ENCODE measurements at places on chromosomes 11 and 22.

- peak; percentile 94 for DNase-seq
These were observed 95.5 kb upstream of the PARVA start for GRCh38 chr11:12281571-12282478.

DNA sequence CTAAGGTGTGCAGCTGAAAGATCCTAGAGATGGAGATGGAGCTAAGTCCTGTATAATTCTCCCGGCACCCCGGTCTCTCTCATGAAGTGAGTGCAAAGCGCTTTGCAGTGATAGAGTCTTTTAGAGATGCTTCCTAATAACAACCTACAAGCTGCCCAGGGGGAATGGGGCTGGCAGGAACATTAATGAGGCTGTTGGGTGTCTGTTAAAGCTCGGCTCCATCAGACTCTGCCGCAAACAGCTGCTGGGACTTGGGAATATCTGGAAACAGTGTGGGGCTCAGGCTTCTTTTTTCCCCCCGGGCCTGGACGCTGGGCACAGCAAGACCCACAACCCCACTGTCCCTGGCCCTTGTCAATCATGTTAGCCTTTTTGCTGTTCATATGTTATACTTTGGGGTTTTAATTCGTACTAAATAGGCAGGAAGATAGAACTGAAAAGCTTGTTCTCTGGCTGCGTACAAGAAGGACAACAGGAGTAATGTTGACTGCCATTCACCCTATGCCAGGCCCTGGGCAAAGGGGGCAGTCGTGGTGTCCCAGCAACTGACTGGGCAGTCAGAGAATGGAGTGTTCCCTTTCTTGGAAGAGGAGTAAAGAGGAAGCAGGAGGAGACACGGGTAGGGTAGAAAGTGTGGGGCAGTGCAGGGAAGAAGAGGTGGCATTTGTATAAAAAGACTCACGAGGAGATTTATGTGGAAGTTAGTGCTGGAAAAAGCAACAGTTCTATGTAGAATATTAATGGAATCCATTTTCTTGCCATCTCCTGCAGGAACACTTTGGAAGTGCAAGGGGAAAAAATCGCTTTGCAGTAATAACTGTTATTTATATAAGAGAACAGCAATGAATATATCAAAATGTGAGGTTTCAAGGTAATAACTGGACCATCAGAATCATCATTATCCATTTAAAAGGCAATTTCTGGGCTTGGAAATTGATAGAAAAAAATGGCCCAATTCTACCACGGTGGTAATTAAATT is 232.8 kb downstream of the GRIK4 start:
- DNase-seq: no peak

DNA sequence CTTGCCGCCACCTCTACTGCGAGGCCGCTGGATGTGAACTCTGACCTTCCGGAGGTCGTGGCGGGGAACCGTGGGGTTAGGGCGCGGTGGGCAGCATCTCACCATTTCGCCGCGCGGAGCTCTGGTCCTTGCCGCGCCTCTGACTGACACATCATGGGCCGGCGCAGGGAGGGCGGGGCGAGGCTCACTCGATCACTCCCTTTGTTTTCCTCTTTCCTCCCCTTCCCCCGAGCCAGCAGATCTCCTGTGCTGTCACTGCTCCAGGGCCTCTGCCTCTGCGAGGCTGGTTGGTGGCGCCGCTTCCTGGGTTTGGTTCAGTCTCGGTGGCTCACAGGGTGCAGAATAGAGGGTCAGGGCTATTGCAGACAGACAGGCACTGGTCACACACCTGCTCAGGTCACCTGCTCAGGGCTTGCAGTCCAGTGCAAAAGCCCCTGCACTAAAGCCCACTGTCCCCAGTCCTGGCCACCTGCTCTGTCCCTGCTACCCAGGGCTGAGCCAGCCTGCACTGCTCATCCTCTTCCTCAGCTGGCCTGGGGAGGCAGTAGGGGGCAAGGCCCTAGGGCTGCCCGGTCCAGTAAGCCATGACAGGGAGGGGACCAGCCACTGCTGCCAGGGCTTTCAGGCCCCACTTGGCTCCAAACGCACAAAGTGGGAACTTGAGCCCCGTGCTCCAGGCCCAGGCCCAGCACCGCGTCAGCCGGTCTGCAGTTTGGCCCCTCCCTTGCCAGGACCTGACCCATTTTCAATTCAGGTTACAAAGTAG is 36.2 kb downstream of the PISD start:
- no peak for DNase-seq

GRCh38 chr11:92834296-92835020 is 135.0 kb upstream of the MTNR1B start:
- no peak for DNase-seq

DNA sequence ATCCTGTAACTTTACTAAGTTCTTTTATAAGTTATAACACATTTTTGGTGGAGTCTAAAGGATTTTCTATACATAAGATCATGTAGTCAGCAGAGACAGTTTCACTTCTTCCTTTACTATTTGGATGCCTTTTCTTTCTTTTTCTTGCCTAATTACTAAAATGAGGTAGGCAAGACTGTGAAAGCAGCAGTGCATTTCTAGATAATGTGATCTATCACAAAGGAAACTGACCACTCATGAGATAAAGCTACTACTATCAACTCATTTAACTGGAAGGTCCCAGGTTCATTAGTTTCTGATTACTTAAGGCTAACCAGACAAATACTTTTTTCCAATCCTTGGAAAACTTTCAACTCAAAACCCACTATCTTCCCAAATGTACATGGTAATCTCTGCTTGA is 196.2 kb upstream of the E2F8 start:
- no peak for DNase-seq

GRCh38 chr11:58773337-58773736 is 41.6 kb upstream of the GLYAT start:
- DNase-seq: no peak

- no peak for DNase-seq
These were observed 61.8 kb upstream of the ADA2 start for GRCh38 chr22:17281026-17281425.

- no peak for DNase-seq
These were observed 162.1 kb downstream of the LDLRAD3 start for GRCh38 chr11:36105743-36106581.

- no peak for DNase-seq
These were observed 10.6 kb downstream of the CPT1A start for GRCh38 chr11:68831124-68831523.

- no peak for DNase-seq
These were observed 20.1 kb downstream of the ELP4 start for GRCh38 chr11:31529701-31530100.

- no peak for DNase-seq
These were observed 530.2 kb downstream of the DLG2 start for GRCh38 chr11:85096939-85097338.

DNA sequence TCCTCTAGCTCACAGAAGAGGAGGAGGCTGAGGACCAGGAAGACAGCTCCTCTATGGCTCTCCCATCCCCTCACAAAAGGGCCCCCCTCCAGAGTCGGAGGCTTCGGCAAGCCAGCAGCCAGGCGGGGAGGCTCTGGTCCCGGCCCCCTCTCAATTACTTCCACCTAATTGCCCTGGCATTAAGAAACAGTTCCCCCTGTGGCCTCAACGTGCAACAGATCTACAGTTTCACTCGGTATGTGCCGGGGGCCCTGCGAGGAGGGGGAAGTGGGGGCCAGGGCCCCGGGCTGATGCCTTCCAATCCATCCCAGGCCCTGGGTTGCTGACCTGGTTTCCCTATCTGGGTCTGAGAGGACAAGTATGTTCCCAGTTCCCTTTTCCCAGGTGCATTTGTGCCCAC is 7.9 kb downstream of the FOXR1 start:
- no peak for DNase-seq

- no peak for DNase-seq
These were observed 6.8 kb downstream of the CRYBB1 start for GRCh38 chr22:26610996-26611395.

- no peak for DNase-seq
These were observed 1.1 kb downstream of the SLC6A5 start for GRCh38 chr11:20600551-20600950.

DNA sequence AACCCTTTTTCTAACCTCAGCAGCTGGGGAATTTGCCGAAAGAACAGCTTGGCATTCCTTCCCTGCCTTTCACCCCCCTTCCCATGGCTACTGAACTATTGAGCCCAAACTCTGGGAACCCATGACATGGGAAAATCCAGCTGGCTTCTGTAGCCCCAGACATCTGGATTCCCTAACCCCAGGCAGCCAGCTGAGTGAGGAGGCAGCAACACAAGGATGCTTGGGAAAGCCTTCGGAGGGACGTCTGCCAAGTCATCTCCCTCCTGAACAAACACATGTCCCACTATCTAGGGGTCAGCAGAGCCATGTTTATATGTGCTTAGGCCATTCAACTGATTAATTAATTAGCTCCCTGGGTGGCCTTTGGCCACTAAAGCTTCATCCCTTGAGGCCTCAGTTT is 21.6 kb downstream of the LRRC55 start:
- no peak for DNase-seq

- no peak for DNase-seq
These were observed 7.6 kb downstream of the BRSK2 start for GRCh38 chr11:1397146-1397861.

DNA sequence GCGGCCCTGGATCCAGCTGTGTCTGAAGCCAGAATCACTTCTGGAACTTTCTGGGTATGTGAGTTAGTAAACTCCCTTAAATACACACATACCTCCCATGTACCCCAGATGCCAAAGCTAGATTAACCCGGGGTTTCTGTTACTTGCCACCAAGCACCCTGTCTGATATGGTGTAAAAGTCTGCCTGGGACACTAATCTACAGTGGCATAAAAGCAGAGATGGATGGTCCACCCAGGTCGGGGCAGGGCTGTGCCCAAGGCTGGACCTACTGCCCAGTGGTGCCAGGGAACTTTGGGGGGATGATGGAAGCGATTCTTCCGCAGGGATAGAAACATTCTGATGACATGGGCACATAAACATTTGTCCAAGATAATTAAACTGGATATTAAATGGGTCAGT is 12.7 kb downstream of the MRGPRF start:
- DNase-seq: no peak

DNA sequence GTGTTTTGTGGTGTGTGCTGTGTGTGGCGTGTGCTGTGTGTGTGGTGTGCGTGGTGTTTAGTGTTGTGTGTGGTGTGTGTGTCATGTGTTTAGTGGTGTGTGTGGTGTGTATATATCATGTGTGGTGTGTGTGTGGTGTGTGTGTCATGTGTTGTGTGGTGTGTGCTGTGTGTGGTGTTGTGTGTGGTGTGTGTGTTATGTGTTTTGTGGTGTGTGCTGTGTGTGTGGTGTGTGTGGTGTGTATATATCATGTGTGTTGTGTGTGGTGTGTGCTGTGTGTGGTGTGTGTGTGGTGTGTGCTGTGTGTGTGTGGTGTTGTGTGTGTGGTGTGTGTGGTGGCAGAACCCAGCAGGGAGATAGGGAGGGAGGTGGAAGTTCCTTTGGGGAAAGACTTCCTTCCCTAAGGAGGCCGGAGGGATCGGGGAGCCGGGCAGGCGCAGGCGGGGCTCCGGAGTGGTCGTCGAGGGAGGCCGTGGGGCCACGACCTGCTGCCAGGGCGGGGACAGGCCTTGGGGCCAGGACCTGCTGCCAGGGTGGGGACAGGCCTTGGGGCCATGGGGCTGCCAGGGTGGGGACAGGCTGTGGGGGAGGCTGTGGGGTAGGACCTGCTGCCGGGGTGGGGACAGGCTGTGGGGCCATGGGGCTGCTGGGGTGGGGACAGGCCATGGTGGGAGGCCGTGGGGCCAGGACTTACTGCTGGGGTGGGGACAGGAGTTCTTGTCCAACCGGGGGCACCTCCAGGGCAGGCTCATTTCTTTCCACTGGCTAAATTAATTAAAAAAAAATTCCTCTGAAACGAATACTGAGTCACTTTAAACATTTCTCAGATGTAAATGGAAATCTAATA is 15.2 kb downstream of the PIM3 start:
- DNase-seq: peak; percentile 59

DNA sequence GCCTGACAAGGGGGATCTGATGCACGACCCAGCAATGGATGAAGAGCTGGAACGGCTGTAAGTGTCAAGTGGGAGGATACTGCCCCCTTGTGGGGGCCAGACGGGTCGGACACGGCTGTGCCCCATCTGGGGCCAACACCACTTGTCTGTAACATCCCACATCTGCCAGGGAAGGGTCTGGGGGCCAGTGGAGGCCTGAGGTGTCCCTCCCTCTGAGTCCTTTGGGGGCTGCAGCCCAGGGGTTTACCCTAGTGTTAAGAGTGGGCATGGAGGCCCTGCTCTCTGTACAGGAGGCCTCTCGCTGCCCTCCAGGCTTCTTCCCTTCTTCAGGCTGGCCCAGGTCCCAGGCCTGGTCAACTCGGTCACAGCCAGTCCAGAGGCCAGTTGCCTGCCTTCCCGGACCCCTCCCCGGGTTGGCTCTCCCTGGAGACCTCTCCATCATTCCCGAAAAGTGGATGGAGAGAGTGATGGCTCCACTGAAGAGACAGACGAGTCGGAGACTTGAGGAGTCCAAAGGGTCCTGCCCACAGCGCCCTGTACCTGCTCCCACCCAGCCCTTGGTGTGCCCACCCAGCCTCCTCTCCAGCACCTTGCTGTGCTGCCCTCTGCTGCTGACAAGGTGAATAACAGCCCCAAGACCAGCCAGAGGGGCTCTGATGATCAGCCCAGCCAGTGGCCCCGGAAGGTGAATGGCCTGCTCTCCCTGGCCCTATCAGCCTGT is 15.4 kb downstream of the ARFGAP2 start:
- DNase-seq: no peak

GRCh38 chr11:45454917-45455401 is 168.8 kb upstream of the SYT13 start:
- DNase-seq: no peak

DNA sequence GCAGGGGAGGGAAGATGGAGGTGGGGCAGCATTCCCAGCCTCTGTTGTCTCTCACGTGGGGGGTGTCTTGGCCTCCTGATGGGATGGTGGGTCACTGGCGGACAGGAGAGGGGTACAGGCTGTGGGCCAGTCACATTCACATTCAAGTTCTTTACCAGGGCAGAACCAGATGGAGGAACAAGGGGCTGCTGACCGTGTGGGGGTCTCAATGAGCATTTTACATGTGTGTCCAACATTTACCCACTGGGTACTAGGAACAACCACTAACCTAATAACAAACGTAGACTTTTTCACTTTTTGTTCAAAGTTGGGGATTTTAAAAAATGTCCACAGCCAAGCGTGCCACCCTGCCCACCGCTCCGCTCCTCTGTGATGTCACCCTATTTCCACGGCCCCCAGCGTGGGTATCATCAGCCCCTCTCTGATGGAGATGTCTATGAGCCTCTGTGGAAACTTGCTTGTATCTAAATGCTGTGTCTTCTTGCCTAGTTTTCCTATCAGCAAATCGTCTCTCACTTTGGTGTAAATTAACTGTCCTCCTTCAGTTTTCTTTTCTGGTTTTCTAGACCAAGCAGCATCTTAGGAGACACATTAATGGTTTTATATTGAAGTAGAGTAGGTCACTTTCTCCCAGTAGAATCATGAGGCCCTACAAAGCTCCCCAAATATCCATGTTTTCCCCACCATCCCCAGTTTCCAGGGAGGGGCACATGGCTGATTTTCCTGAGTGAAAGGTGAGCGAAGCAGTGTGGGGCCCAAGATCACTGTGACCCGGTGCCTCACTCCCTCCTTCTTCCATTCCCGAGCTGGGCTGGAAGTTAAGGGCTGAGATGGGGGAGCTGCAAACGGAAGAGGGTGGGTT is 936.7 kb downstream of the BRD1 start:
- DNase-seq: no peak

- no peak for DNase-seq
These were observed 57.5 kb upstream of the PHOX2A start for GRCh38 chr11:72301486-72301885.
